ENCODE measurements at places on chromosomes 1 and 21.
A peak's percentile ranks its signal among the peaks of the same experiment; 100 is the strongest.

GRCh38 chr1:194903524-194903923 lies 1704.7 kb downstream of the KCNT2 start:
- no peak for DNase-seq

GRCh38 chr1:121587777-121588176 lies 403.0 kb downstream of the SRGAP2C start:
- peak; percentile 3 for DNase-seq

- DNase-seq: peak; percentile 68
These were observed 62.5 kb downstream of the OSBPL9 start for GRCh38 chr1:51679435-51679834.

GRCh38 chr1:117433943-117434342 lies 66.7 kb downstream of the MAN1A2 start:
- no peak for DNase-seq

- DNase-seq: no peak
These were observed 357.5 kb downstream of the PTPRU start for GRCh38 chr1:29593601-29594382.

DNA sequence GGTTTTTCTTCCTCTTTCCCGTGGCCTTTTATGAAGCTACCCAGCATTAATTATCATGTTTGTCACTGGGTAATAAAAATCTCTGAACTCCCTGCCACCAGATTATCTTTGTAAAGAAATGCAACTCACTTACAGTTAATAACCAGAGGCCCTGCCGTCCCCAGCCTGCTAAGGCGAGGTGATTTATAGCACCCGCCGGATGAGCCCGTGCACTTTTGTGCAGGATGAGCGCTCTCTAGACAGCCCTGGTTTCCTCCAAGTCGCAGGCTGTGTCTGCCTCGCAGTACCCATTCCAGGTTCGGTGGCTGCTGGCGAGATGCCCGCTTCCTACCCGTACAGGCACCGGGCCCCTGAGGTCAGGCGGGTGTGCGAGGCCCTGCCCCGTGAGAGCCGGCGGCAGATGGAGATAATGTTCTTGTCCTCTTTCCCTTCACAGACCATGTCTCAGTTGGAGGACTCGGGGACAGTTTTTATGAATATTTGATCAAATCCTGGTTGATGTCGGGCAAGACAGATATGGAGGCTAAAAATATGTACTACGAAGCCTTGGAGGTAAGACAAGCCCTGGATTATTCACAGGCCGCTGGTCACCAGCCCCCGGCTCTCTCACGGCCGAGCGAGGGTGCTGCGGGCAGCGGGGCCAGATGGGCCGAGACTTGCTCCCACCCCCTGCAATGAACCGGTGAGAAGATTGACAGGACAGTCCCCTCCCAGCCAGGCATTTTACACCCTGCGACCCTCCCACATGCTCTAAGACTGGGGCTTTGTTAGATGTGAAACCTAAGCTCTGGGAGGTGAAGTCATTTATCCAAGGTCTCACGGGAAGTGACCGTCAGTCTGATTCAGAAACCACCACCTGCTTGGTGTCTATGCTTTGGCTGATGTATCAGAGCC lies 28.5 kb upstream of the SELENON start:
- DNase-seq: peak; percentile 50

DNA sequence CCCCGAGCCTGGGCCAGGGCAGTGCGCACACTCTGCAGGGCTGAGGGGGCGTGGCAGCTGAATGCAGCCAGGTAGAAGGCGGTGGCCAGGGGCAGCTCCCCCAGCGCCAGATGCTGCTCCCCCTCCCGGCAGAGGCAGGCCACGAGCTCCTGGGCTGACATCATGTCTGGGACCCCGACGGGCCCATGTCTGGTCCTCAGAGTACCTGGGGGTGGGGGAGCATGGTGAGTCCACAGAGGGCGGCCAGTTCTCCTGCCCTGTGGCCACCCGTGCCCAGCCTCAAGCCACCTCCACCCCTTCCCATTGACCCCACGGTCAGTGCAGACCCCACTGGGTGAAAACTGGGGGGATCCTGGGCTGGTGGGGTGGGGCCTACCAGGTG lies 838 bp downstream of the TTC34 start:
- no peak for DNase-seq

DNA sequence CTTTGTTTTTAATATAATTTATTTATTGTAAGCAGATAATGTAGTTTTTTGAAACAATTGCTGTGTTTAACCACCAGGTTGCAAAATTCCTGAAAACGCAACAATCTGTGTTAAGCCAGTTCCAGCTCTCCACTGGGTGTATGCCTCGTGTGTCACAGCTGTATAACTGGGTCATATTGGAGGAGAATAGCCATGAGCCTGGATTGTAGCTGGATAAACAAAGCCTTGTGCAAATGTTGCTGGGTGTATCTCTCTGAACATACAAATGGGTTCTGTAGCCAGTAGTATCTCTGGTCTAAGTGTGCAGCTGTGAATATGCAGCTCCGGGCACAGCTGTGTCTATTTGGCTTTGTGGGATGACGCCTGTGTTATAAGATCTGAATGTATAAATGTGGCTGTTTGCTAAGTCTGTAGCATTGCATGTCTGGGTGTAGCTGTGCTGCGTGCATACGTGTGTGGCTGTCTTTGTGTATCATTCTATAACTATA lies 2.8 kb downstream of the TCEA3 start:
- no peak for DNase-seq

- DNase-seq: peak; percentile 18
These were observed 184.4 kb downstream of the COQ8A start for GRCh38 chr1:227124473-227124872.

GRCh38 chr21:39269620-39270019 lies 43.8 kb downstream of the BRWD1 start:
- DNase-seq: no peak

DNA sequence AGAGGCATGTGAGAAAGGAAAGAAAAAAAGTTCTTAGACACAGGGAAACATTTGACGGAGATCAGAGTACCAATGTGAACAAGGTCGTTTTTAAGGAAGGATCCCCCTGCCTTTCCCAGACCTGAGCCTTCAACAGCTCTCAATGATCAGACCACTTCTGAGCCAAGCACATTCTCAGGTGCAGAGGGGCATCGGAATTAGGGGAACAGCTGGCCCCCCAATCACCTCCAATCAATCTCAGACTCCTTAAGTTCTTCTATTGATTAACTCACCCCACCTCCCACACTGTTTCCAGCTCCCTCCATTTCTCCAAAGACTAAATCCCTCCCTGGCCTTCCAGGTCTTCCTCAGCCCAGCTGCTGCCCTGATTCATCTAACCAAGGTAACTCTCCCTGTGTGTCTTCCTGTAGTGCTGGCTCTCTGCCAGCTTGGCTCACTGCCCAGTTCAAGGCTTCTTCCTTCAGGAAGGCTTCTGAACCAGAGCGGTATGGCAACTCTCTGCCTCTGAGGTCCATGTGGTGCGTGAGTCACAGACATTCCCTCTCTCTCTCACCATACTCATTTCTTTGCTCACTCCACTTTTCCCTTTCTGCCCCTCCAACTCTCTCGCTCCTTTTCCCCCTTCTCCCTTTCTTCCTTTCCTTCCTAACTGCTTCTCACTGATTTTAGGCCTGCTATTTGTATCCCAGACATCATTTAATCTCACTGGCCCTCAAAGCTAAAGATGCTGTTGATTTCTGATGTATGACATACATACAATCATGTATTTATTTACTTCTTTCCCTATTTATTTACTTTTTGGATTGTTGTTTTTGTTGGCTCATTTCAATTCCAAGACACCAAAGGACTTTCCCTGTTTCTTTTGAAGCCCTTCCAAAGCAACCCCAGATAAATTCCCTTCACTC lies 18.1 kb downstream of the CFAP45 start:
- peak; percentile 94 for DNase-seq

GRCh38 chr1:177441281-177441680 lies 270.5 kb downstream of the BRINP2 start:
- no peak for DNase-seq

DNA sequence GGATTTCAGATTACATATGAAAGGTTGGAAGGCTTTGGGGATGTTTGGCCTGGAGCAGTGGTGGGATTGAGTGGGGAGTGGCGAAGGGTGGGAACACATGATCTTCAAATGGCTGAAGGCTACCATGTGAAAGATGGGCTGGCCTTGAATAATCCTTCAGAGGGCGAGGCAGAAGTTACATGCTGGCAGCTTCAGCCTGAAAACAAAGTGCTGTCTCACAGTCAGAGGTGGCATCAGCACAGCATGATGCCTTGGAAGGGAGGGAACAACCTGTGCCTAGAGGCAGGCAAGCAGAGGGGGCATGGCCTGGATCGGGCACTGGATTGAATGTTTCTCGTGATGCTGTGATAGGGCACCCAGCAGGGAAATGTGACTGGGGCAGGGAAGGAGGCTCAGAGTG lies 130.8 kb downstream of the BEND5 start:
- no peak for DNase-seq

- no peak for DNase-seq
These were observed 6.3 kb downstream of the ARF1 start for GRCh38 chr1:228088586-228089498.

DNA sequence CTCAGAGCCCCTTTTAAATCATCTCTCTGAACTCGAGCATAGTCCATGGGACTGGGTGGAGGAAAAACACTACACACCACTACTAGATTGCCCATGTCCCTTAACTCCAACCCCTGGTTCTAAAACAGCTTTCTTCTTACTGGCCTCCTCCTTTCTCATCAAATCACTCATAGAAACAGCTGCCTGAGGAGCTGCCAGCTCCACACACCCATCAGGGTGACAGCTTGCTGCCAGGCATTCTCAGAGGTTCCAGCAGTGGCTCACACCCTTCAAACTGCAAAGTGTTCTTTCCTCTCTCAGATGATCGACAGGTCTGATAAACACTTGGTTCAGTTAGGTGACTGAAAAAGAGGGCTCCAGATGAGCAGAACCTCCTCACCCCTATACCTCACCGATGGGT lies 543.0 kb upstream of the PLXNA2 start:
- DNase-seq: no peak

DNA sequence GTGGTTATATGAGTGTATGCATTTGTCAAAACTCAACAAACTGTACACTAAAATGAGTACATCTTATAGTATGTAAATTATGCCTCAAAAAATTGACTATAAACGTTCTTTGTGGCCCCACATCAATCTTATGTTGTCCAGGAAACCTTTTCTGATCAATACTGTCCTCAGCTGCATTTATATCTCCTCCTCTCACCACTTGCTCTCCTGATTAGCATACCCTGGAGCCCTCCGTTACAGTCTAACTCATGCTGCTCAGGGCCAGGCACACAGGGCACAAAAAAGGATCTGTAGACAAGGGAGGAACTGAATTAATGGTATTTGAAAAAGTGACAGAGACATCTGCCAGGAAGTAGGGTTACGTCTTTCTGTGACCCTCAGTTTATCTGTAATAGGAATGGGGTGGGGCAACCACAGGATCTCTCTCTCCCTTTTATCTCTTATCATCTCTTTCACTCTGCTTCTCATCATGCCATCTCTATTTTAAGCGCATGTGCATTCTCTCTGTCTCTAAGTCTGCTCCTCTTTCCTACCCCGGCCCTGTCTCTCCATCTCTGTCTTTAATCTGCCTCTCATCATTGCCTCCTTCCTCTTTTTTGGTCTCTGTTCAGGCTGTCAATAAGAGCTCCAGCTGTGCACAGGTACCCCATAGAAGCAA lies 7.0 kb upstream of the TAL1 start:
- no peak for DNase-seq

DNA sequence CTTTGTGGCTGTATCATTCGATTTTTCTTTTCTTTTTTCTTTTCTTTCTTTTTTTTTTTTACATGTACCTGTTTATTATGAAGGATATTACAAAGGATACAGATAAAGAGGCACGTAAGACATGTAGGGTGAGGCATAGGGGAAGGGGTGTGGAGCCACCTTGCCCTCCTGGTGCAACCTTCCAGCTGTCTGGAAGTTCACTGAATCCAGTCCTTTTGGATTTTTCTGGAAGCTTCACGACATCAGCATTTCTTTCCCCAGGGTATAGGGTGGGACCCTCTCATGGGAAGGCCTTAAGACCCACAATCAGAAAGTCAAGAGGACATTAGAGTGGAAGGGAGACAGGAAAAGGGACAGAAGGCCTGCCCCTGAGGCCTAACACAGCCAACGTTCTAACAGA lies 30.1 kb upstream of the TGFBR3 start:
- no peak for DNase-seq

DNA sequence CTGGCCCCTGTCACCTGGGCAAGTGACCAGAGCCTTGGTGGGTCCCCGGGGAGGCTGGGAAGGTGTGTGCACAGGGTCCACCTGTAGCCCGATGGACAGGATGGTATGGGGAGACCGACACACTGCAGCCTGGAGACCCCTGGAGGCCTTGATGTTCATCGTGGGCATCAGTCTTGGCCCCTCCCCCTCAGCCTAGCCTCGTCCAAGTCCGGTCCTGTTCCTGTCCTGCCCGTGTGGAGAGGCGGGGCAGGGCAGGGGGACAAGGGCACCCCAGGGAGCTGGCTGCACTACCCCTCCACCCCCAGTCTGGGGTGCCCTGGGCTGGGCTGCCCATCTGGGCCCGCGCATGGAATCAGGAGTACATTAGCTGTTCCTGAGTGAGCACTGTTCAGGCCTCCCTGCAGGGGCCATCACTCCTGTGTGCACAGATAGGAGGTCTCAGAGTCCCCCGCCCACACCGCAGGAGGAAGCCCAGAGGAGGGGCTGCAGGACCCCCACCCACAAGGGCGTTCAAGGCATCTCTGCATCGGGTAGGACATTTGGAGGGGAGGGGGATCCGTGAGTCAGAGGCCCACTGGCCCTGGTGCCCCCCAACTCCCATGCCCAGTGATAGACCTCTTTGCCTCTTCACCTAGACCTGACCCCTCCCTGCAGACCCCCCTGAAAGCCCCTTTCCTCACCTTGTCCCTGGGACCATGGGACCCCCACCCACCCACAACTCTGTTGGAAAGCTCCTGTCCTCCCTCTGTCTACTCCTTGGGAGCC lies 63.2 kb downstream of the WNT9A start:
- no peak for DNase-seq

DNA sequence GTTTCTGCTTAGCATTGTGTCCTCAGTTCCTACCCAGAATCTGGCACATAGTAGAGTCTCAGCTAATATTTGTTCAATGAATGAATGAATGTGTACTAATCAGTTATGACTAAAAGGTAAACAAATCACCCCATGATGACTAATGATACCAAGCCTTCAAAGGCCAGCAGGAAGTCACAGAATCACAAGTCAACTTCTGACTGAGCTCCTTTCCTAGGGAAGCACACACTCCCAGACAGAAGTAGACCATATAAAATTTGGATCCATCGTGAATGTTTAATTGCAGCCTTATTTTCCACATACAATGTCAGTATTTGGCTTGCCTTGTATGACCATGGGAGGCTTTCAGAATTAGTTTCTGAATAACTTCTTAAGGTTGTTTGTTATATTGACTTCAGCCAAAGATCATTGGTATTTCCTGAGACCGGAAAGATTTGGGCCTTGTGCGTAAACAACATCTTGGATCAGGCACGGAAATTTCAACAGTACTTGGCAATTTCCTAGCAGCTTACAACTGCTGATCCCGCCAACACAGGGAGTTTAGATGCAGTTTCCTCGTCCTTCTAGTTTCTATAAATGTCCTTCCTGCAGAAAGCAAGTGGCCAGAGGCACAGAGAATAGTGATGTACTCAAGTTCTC lies 185.9 kb upstream of the ATP1B1 start:
- DNase-seq: no peak

GRCh38 chr1:86645851-86646250 lies 58.5 kb upstream of the SH3GLB1 start:
- no peak for DNase-seq

- no peak for DNase-seq
These were observed 33.9 kb upstream of the TSNAX start for GRCh38 chr1:231494439-231495110.
